Central memory CD8-positive, alpha-beta T cell (primary cell): ENCODE measurements at places on chromosomes 4 and X.

GRCh38 chr4:102299354-102300107 is 45.8 kb downstream of the SLC39A8 start:
- peaks cover 7% of the 10 kb centered on the region for H3K36me3 ChIP-seq
- DNase-seq, result no peak
- no peak overlapping the region for H3K4me3 ChIP-seq
- H3K4me1 ChIP-seq, result no peaks in the 10 kb centered on the region
- H3K27ac ChIP-seq, result no peak overlapping the region

GRCh38 chr4:74056858-74057562 is 18.5 kb upstream of the CXCL3 start:
- DNase-seq, result no peak
- H3K36me3 ChIP-seq, result peaks cover 1% of the 10 kb centered on the region
- no peak overlapping the region for H3K27ac ChIP-seq
- no peaks in the 10 kb centered on the region for H3K4me1 ChIP-seq
- no peak overlapping the region for H3K4me3 ChIP-seq
- H3K27me3 ChIP-seq, result no peaks in the 10 kb centered on the region

- DNase-seq, result no peak
- H3K27ac ChIP-seq, result no peak overlapping the region
- no peaks in the 10 kb centered on the region for H3K4me1 ChIP-seq
- H3K36me3 ChIP-seq, result peaks cover 9% of the 10 kb centered on the region
These were observed 127.0 kb upstream of the SH3RF1 start for GRCh38 chr4:169397762-169398161.

DNA sequence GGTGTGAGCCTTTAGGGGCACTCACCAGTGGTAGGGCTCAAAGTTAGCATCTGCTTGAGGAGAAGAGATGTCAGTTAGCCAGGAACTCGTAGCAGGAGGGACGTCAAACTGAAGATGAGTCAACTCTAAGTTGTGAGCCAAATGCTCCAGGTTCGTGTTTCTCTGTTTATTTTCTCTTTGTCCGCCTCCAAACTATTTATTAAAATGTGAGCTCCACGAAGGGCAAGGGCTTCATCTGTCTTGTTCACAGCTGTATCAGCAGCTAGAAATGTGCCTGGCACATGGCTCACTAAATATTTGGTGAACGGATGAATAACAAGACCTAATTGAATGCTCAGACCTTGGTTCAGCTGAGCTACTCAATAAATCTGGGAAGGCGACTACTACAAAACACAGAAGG is 248.9 kb downstream of the BCOR start:
- no peaks in the 10 kb centered on the region for H3K27me3 ChIP-seq
- peaks cover 5% of the 10 kb centered on the region for H3K36me3 ChIP-seq
- H3K4me3 ChIP-seq, result no peak overlapping the region
- no peak for DNase-seq
- no peak overlapping the region for H3K27ac ChIP-seq

- no peak for DNase-seq
- H3K36me3 ChIP-seq, result no peaks in the 10 kb centered on the region
- no peaks in the 10 kb centered on the region for H3K4me1 ChIP-seq
- H3K4me3 ChIP-seq, result no peak overlapping the region
- H3K27me3 ChIP-seq, result no peaks in the 10 kb centered on the region
- no peak overlapping the region for H3K27ac ChIP-seq
These were observed 142.7 kb downstream of the TENM3 start for GRCh38 chr4:182385897-182386296.

GRCh38 chrX:10158279-10159144 is 1.7 kb downstream of the CLCN4 start:
- no peak overlapping the region for H3K4me3 ChIP-seq
- no peak for DNase-seq
- no peaks in the 10 kb centered on the region for H3K4me1 ChIP-seq

- no peak overlapping the region for H3K4me3 ChIP-seq
- H3K27ac ChIP-seq, result no peak overlapping the region
- peaks cover 3% of the 10 kb centered on the region for H3K36me3 ChIP-seq
- H3K27me3 ChIP-seq, result no peaks in the 10 kb centered on the region
- no peaks in the 10 kb centered on the region for H3K4me1 ChIP-seq
- no peak for DNase-seq
These were observed 646.0 kb downstream of the RPA4 start for GRCh38 chrX:97529536-97530200.

GRCh38 chrX:68232206-68232605 is 201.1 kb downstream of the OPHN1 start:
- no peaks in the 10 kb centered on the region for H3K27me3 ChIP-seq
- H3K4me3 ChIP-seq, result no peak overlapping the region
- H3K27ac ChIP-seq, result no peak overlapping the region
- no peak for DNase-seq

- DNase-seq, result no peak
- H3K4me1 ChIP-seq, result no peaks in the 10 kb centered on the region
- H3K36me3 ChIP-seq, result no peaks in the 10 kb centered on the region
- no peak overlapping the region for H3K4me3 ChIP-seq
These were observed 754.0 kb upstream of the SLIT2 start for GRCh38 chr4:19497705-19498104.

- DNase-seq, result no peak
- H3K4me3 ChIP-seq, result no peak overlapping the region
- no peaks in the 10 kb centered on the region for H3K4me1 ChIP-seq
- H3K27me3 ChIP-seq, result no peaks in the 10 kb centered on the region
- no peak overlapping the region for H3K27ac ChIP-seq
These were observed 22.9 kb upstream of the PUDP start for GRCh38 chrX:7170898-7171297.

GRCh38 chr4:170990989-170991589 is 822.1 kb upstream of the GALNTL6 start:
- H3K4me3 ChIP-seq, result no peak overlapping the region
- no peaks in the 10 kb centered on the region for H3K36me3 ChIP-seq
- H3K27ac ChIP-seq, result no peak overlapping the region
- H3K27me3 ChIP-seq, result no peaks in the 10 kb centered on the region
